ENCODE measurements at places on chromosomes 7 and 10.

- DNase-seq = no peak
These were observed 362.8 kb downstream of the SFMBT2 start for GRCh38 chr10:7048061-7048460.

GRCh38 chr7:30765408-30765807 lies 5.8 kb upstream of the MINDY4 start:
- DNase-seq = no peak

GRCh38 chr10:62264702-62265436 lies 3.8 kb downstream of the RTKN2 start:
- peak; percentile 16 for DNase-seq

GRCh38 chr10:23643111-23643780 lies 204.4 kb downstream of the OTUD1 start:
- no peak for DNase-seq

DNA sequence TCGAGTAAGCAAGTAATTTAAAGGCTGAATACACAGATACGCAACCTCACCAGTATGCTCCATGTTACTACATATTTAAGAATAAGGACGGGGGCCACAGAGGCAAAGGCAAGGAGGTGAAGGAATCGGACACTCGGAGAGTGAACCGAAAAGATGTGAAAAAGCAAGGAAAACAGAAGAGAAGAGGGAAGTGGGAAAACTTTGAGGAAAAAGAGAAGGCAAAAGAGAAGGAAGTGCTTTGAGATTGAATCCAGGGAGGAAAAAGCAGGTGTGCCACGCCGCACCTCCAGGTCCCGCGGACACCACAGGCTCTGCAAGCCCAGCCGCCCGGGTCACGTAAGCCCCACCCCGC lies 367 bp upstream of the AVL9 start:
- DNase-seq = no peak

GRCh38 chr10:76306856-76307255 lies 875.4 kb downstream of the LRMDA start:
- DNase-seq = no peak

DNA sequence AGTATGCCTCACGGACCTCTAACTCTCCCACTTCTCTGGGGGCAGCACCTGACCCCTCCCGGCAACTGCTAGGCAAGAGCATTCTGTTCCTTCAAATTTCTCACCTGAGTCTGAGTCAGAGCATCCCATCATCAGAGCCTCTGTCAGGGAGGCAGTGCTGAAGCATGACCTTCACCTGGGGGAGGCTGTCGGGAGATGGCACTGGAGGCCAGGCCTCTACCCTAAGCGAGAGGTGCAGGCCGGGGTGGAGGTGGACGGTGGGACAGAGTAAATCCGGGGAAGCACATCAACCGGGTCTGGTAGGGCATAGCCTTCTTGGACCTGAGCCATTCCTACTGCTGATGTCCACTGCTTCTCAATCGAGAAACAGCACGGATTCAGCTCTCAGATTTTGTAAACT lies 90.4 kb downstream of the SPAG6 start:
- DNase-seq = no peak

Measured in immature natural killer cell (primary cell).